ENCODE measurements at places on chromosomes 7 and 10. TPM values are rescaled to one million over a fixed set of nuclear protein-coding genes. Genes with fewer than 3 reads are reported as not detected.

EXOSC1 gene
- 28.6 TPM for total RNA-seq

CHRM2 gene
- not detected for total RNA-seq

COBL gene
- total RNA-seq = 48.1 TPM

TAS2R3 gene
- total RNA-seq = 3.8 TPM

GIMAP6 gene
- total RNA-seq = not detected

CYP2W1 gene
- total RNA-seq = 0.71 TPM

CPN1 gene
- not detected for total RNA-seq

ASB15 gene
- not detected for total RNA-seq

C10orf62 gene
- 1.5 TPM for total RNA-seq

DNA sequence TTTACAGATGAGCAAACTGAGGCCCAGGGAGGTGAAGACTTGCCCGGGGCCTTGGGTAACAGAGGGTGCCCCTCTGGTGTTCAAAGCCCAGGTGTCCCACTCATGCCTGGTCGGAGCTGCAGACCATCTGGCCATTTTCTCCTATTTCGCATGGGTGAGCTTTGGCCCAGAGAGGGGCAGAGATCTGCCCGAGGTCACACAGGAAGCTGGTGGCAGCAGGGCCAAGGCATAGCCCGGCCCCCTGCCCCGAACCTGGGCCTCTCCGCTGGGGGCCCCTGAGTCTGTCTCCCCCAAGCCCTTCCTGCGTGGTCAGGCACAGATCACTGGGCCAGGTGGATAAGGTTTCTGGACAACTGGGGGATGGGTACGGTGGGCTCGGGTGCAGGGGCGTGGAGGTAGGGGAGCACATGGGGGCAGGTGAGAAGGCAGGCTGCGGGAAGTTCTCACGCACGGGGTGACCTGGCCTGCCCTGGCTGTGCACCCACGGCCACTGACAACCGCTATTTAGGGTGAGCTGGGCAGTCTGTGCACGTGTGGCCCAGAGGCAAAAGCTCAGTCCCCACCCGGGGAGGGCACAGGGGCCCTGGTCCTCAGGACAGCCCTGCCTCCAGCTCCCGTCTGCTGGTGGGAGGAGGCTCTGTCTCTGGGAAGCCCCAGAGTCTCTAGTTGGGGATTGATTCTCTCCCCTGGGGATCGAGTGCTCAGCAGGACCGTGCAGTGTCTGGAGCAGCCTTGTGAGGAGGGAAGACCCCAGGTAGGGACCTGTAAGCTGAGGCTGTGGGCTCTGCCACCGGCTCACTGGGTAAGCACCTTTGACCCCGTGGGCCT is 68.6 kb downstream of the UNCX start:
- no peak for DNase-seq

DNA sequence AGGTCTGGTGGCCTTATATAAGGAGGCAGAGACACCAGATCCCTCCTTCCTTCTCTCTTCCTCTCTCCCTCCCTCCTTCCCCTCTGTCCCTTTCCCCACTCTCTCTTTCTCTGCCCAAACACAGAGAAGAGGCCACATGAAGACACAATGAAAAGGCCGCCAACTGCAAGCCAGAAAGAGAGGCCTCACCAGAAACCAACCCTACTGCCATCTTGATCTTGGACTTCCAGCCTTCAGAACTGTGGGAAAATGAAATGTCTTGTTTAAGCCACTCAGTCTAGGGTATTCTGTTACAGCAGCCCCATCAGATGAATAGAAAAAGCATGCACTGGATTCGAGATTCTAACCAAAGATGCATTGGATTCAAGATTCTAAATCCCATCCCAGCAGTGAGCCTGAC is 168.1 kb downstream of the FAM107B start:
- DNase-seq = no peak

DNA sequence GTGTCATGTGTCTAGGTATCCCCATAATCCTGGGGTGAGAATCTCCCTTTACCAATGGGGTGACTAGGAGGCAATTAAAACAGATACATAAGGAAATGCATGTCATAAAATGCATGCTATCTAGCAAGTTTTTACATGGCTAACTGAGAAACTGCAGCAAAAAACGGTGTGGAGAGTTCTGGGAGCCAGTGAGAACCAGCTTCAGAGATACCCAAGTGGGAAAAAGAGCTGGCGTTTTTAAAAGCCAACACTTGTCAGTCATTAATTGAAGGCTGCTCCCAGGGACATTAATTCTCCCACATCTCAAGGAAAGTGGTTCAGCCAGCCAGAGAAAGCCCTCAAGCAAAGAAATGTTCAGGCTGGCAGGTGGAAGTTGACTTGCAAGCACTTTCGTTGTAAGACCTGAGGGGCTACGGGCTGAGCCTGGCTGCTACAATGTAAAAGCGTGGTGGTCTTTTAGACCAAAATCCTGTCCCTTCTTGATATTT is 28.1 kb downstream of the ST8SIA6 start:
- DNase-seq = no peak

GRCh38 chr7:8379264-8379663 is 54.1 kb upstream of the NXPH1 start:
- peak; percentile 16 for DNase-seq

- DNase-seq = no peak
These were observed 99.8 kb upstream of the HGF start for GRCh38 chr7:81869670-81870069.

GRCh38 chr10:24944512-24945255 is 7.7 kb downstream of the PRTFDC1 start:
- peak; percentile 57 for DNase-seq

- no peak for DNase-seq
These were observed 6.5 kb downstream of the VPS41 start for GRCh38 chr7:38902449-38902848.

GRCh38 chr7:48295296-48295971 is 124.2 kb downstream of the ABCA13 start:
- DNase-seq = no peak

DNA sequence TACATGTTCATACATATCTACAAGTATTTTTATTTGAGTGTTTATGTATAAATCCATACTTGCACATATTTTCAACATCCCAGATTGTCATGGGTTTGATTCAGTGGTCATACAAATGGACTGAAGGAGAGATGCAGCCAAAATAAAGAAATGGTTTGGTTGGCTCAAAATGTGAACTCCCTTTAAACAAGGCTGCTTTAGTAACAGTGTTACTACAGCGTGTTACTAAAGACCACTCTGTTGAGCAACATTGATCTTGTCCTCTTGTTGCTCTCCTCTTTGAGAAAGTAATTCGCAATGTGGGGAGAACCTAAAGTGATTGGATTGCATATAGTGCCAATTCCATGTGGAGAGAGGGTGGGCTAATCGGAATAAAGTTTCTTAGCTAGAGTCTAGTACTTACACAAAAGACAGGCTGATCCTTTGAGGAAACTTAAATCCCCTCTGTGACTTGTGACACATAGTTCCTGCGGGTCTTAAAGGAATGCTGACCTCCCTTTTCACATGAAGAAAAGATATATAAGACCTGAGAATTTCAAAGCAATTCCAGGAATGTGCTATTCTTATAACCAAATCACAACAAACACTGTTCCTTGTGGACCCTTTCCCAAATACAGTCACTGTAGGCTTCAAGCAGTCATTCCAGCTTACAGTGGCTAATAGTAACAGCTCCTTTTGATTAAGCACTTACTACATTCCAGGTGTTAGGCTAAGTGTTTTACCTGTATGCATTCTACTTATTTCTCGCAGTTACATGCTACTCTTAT is 144.3 kb downstream of the FZD1 start:
- DNase-seq = no peak

- DNase-seq = no peak
These were observed 97.7 kb upstream of the FGFR2 start for GRCh38 chr10:121695731-121696464.

DNA sequence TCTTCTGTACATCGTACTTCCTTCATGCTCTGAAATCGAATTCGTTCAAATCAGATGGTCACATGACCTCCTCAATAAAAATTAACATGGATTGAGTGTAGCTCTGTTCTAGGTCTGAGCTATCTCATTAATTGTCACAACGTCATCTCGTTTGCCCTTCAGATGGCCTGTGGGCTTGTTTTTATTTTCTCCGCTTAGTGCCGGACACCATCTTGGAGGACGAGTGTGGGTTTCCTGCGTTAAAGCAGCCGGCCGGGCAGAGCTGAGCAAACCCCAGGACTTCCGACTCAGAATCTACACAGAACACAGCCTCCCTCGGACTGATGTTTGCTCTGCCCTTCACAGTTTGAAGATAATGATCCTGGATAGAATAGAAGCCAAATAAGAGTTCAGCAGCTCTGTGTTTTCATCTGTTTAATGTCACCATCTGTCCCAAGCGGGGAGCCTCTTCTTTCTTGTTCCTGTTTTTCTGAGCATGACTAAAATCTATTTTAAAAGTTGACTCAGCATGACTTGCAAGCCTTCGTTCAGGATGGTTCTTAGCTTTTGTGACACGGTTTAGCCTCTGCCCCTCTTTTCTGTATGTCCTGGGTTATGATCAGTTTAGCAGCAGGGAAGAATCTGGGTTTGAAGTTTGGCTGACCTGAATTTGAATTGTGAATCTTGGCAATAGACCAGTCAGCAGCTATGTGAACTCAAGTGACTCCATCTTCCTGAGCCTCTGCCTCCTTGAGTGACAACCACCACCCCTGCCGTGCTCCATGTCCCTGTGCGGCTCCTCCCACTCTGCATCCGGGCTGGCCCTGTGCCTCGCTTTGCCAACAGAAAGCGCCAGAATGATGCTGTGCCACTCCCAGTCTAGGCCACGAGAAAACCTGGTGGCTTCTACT is 30.6 kb upstream of the GALNTL5 start:
- DNase-seq = no peak

DNA sequence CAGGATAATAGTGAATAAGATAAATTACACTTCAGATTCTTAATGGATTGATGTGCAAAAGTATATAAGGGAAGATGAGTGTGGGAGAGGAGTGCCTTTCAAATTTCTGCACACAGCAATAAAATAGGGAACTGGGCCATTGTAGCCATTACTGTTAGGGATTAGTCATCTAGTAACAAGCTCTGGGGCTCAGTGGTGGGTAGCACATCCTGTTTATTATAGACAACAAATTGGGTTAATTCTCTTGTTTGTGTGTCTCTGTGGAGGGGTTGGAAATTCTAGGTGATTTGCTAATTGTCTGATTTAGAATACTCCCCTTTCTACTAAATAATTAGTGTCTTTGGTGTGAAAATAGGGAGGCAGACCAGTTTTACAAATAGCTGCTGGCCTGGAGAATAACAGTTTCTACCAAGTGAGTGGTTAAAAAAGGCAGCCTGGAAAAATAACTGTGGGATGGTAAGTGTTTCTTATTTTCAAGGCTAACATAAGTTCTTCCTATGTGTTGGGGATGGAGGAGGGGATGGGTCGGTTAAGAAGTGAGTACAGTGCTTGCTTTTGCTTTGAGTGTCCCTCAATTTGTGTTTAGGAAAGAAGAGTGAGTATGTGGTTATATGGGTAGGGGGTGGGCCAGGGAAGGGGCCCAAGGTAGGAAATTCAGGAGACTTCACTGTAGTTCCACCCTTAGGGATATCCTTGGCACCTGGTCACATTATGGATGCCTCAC is 43.3 kb upstream of the TMEM248 start:
- DNase-seq = no peak

DNA sequence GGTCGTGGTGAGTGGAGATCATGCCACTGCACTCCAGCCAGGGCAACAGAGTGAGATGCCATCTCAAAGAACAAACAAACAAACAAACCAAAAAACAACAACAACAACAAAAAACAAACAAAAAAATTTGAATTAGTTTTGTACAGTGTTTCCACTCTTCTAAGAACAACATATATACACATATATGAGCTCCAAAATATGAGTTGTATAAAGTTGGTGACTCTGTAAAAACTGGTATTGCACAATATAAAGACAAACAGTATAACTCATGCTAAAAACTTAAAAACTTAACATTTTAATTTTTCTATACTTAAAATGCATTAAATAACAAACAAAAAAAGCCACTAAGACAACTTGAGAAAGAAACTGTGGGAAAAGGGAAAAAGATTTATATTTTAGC is 46.0 kb downstream of the AKR1B15 start:
- DNase-seq = no peak

- DNase-seq = no peak
These were observed 312.1 kb downstream of the SKIDA1 start for GRCh38 chr10:21213381-21213780.

DNA sequence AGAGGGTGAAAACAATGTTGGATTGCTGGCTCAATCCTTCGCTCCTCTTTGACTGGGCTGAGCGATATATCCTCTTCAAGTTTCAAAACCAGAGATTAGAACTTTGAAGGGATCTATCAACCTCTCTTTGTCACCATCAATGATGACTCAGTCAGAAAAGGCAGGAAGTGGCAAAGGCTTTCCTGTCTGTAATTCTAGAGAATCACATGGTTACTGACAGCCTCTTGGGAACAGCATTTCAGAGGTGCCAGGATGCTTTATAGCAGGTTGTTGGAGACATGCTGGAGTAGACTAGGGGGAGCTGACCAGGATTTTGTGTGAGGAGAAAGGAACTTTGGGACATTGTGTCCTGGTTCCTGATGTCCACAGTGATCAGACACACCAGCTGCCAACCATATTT is 81.3 kb downstream of the PRKCQ start:
- DNase-seq = no peak

DNA sequence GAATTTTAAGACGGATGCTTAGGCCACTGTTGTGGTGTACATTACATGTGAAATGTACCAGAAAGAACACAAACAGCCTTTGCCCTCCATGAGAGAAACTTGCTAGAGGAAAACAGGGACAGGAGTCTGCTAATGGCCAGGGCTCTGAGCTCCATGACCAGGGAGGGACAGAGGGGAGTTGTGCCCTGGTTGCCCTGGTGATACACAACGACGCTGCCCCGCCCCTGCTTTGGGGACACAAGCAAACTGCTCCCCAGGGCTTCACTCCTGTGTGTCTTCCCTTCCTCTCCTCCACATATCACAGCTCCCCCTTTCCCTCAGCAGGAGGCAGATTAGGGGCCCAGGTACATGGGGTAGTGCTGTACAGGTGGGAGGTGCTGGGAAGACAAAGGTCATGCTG is 36.2 kb downstream of the AMPH start:
- DNase-seq = no peak

DNA sequence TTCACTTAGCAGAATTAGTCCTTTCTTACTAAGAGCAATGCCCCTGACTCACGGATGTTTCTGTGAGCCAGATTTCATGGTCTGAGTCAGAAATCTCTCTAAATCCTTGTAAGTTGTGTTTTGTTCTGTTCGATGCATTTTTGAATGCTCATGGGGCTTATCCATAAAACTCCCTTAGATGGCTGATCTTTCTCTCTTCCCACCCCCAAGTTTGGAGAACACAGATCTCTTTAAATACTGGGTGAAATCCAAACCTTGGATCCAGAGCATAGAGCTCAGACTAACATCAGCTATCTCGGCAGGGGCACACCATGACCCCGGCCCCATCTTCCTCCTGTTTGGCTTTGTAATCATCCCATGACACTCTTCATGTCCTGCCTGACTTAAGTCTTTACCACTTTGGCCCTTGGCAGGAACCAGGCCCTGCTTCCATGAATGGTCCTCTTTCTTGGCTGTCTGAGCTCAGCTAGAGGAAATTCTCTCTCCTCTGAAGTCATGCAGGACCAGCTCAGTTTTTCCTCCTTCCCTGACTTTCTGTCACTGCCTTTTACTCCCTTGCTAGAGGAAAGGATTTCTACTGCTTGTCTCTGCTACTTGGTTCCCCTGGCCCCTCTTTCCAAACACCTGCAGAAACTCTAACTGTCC is 120.4 kb upstream of the RAB11FIP2 start:
- no peak for DNase-seq

GRCh38 chr7:130789436-130789835 is 55.4 kb upstream of the KLF14 start:
- no peak for DNase-seq

All from Calu3 (cell line).